A549 treated with AZD2906 at 1 μM for 4 hours (cell line): ENCODE measurements at places on chromosomes 2 and 18. TPM values are rescaled to one million over a fixed set of nuclear protein-coding genes. Genes with fewer than 3 reads are reported as not detected.

Gene RUFY4
- 0.08 TPM in 1 of 5 replicates, not detected in the others for total RNA-seq

Gene MREG
- total RNA-seq: 3.9 to 4.7 TPM (median 4.0 TPM) in 5 replicates

Gene DYNAP
- total RNA-seq: not detected in 5 replicates

Gene STARD6
- not detected in 5 replicates for total RNA-seq

Gene PRR30
- total RNA-seq: not detected in 5 replicates

Gene DTNA
- total RNA-seq: 0.05 to 0.35 TPM (median 0.14 TPM) in 5 replicates

Gene MLPH
- 232 to 335 TPM (median 309 TPM) in 5 replicates for total RNA-seq

Gene DPYSL5
- 4.1 to 5.6 TPM (median 5.2 TPM) in 5 replicates for total RNA-seq
